ENCODE measurements at places on chromosomes 5 and 9.

- no peak for DNase-seq
Observed at GRCh38 chr5:52818360-52818759, 30.6 kb downstream of the ITGA1 start.

- DNase-seq = peak; percentile 80
Observed at GRCh38 chr5:15008476-15008875, 136.9 kb upstream of the ANKH start.

DNA sequence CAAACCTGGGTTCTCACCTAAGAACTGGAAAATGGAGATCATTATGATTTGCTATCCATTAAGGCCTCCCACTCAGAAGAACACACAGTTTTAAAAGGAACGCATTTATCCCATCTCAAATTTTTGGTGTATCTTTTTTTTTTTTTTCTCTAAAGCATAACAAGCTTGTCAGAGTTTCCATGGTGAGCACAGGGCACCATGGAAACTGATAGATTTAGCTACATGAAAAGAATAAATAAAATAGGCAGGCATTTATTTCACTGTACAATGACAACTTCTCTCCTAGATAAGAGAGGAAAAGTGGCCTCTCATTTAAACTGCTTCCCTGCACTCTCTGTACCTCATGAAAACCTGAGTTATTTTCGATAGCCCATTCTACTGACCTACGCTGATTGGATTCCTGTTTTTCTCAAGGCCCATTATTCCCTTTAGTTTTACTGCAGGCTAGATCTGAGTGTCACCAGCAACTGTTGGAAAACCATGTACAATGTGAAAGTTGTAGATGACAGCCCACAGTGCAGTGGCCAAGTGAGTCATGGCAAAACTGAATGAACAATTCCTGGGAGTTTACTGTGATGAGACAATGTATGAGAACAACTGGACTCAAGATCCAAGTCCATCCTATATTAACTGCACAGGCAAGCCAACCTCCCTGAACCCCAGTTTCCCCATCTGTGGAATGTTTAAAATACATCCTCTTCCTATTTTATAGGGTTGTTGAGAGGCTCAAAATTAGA, 4.3 kb upstream of the GDA start:
- DNase-seq = no peak

DNA sequence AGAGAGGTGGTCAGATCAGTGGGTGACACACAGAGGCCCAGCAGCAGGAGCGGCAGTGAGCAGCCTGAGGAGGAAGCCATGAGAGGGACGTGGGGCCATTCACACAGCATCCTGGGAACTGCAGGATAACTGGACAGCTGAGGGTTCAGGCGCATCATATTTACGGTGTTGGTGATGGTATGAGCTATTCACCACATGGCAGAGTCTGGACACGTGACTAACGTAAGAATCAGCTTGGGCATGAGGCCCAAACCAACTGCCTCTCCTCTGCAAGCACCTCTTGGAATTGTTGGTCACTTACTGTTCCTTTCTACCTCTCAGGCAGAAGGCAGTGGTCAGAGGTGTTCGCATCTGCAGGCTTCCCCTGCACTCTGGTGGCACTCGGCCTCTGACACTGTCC, 141.1 kb downstream of the ENTREP1 start:
- DNase-seq = no peak

GRCh38 chr9:38036359-38037084, 32.5 kb downstream of the SHB start:
- DNase-seq = no peak

DNA sequence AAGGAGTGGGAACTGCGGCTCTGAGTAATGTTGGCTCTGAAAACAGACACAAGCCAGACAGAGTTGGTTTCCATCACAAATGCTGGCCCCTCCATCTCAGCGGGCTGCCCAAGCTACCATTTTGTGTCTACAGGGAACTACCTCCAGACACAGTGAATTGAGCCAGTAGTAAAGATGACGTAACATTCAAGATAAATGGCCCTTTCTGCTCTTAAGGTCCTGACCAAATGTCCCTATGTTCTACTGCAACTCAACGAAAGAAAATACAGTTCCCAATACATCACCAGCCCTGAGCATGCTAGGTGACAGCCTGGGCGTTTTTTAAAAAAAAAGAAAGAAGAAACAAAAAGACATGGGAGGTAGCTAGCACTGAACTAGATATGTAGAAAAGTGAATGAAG, 227.8 kb upstream of the RASEF start:
- no peak for DNase-seq

GRCh38 chr9:136451221-136451877, 11.7 kb upstream of the INPP5E start:
- DNase-seq = no peak

DNA sequence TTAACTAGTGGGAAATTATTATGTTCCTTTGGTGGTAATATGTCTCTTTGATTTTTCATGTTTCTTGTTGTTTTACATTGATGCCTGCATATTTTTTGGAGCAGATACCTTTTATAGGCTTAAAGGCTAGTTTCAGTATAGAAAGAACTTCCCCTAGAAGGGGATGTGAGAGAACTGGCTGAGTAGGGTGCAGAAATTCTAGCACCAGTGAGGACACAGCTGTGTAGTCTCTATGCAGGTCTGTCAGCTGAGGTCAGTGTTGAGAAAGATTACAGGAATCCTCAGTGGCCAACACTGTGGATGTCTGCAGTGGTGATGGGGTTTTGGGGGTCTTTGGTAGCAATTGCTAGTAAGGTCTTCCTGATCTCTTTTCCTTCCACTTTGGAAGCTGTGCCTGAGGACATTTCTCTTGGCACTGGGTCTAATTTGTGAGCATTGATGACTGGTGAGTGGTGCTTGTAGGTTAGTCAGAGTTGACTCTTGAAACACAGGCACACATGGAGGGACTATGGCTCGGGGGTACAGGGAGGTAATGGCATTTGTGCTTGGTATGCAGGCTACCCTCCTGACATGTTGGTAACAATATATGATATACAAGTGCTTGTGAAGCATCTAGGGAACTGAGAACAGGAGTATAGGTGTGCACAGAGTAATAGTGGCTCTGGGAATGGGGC, 221.4 kb downstream of the SPATA31D1 start:
- DNase-seq = no peak

GRCh38 chr9:106074006-106074405, 379.7 kb downstream of the TMEM38B start:
- DNase-seq = no peak

DNA sequence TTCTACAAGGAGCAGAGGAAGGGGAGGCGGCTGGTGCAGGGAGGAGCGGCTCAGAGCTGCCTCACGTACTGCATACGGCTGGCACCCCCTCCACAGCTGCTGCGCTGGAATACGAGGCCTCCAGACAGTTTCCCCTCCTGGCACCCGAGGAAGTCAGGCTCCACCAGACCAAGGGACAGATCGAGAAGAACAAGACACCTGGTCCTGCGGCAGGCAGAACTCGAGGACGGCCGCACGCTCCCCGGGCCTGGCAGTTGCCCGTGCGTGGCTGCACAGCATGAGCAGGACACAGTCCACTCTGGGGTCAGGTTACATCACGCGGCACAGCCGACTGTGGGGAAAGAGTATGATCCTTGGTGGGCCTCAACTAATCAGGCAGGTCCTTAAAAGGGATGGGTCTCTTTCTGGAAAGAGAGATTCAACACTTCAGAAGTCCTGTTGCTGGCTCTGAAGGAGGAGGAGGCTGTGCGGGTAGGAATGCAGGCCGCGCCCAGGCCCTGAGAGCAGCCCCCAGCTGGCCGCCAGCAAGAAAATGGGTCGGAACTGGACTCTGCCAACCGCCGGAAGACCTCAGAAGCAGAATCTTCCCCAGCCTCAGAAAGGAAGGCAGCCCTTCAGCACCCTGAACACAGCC, 11.6 kb downstream of the UBAC1 start:
- no peak for DNase-seq

GRCh38 chr5:157855404-157855994, 3.4 kb downstream of the CLINT1 start:
- DNase-seq = no peak

DNA sequence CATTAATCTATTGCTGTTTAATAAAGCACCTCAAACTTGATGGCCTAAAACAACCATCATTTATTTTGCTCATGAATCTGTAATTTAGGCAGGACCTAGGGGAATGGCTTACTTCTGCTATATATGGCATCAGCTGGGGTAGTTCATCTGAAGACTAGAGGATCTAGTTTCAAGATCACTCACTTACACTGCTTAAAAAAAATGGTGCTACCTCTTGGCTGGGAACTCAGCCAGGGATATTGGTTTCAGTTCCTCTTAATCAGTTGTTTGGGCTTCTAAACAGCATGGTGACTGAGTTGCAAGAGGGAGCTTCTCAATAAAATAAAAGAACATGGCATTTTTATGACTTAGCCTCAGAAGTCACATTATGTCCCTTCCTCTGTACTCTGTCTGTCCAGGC, 142.0 kb downstream of the FAM114A2 start:
- no peak for DNase-seq

DNA sequence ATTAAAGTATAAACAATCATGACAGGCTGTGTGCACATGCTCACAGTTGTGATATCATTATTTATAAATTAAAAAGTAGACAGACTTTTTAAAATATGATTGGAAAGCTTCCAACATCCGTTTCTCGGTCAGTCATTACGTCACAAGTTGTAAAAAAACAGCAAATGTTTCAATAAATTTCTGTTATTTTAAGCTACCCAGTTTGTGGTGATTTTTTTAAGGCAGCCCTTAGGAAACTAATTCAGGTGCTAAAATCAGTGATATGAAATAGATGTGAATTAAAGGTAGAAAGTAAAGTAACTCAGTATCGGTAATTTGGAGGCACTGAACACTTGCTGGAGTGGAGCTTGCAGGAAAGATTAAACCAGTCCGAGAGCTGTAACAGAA, 1.2 kb downstream of the CCNH start:
- DNase-seq = no peak

All from fibroblast of skin of left biceps (primary cell).